ENCODE measurements at places on chromosomes 1 and 21.

- DNase-seq: no peak
These were observed 8.1 kb upstream of the SLX9 start for GRCh38 chr21:44931501-44932407.

- no peak for DNase-seq
These were observed 11.9 kb upstream of the TNFRSF14 start for GRCh38 chr1:2544093-2544874.

GRCh38 chr1:41657679-41658295, 173.3 kb upstream of the EDN2 start:
- DNase-seq: no peak

DNA sequence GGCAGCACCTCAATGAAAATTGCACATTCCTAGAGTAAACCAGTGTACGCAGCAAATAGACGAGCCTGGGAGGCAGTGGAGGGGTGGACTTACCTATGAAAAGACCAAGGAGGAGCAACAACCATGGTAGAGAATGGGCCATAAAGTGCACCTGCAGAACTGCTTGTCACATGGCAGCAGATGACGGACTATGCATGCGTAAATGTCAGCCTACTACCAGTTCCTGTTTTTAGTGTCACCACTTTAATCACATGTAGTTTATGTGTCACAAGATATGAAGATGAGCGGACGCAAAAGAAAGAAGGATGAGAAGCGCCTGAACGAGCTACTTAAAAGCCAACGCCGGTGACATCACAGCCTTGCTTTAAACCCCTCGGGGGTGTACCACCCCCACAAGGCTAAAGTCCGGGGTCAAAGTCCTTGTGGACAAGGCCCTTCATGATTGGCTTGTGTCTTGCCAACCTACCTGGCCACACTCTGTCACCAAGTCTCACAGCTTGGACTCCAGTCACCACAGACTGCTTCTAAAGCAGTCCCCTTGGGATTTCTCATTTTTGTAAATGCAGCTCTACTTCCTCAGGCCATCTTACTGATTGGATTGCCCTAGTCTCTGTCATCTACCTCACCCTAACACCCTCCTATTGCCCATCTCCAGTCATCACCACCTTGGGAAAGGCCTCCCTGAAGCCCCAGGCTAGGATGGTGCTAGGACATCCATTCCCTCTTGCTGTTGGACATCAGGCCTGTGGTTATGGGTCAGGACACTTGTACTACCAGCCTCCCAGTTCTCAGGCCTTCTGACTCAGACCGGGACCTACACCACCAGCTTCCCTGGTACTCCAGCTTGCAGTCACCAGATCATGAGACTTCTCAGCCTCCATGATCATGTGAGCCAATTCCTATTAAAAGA, 6.0 kb upstream of the LY9 start:
- no peak for DNase-seq

DNA sequence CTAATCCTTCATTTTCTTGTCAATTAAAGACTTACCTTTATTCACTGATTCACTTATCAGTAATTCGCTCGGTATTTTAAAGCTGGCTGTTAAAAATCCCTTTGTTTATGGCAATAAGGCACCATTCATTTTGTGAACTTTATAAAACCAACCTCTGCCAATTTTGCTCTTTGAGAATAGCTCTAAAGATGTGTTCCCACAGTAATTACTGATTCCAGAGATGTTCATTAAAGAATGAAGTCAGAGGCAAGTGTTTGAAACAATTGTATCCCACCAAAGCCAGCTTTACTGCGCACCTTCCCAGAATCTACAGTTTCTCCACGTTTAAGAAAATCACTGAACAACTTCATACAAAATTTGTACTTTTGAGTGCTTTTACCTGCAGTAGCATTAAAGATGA, 424.5 kb downstream of the USP25 start:
- DNase-seq: no peak

DNA sequence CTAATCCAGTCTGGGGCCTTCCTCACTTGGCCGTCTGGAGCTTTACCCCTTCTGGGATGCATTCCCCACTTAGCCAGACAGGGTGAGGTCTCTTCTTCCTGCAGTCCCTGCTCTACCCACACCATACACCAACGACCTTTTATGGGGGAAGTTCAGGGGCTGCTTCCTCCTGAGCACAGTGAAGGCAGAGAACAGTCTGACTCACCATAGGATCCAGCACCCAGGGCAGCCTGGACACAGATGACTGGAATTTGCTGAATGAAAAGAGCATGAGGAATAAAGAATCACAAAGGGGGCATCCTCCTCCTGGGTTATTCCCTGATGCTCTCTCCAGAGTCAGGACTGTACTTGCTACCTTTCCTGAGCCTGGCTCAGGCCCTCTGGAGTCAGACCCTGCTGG, 4.6 kb upstream of the FOXE3 start:
- no peak for DNase-seq

- no peak for DNase-seq
These were observed 16.3 kb upstream of the ACKR1 start for GRCh38 chr1:159188375-159188788.

DNA sequence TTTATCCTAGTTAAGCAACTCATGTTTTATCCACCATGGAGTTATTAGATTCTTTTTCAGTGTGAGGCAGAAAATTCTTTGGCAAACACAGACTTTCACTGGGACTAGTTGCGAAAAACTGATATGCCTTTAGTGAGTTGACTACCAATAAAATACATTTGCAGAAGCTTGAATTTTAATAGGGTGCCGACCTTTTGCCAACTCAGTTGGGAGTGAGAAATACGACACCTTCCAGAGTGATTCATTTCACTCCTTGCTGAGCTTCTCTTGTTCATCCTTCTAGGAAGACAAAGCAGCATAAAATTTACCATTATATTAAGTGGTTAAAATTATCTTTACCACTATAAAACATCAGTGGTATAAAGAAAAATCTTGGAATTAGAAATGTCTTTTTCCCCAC, 1.2 kb upstream of the KRTAP23-1 start:
- no peak for DNase-seq

- DNase-seq: no peak
These were observed 78.1 kb downstream of the DHRS3 start for GRCh38 chr1:12539705-12540579.

- no peak for DNase-seq
These were observed 177.6 kb upstream of the HMCN1 start for GRCh38 chr1:185556561-185556960.

- no peak for DNase-seq
These were observed 112.7 kb downstream of the VPS13D start for GRCh38 chr1:12342401-12343003.

GRCh38 chr1:82485591-82486369, 685.0 kb downstream of the ADGRL2 start:
- no peak for DNase-seq

DNA sequence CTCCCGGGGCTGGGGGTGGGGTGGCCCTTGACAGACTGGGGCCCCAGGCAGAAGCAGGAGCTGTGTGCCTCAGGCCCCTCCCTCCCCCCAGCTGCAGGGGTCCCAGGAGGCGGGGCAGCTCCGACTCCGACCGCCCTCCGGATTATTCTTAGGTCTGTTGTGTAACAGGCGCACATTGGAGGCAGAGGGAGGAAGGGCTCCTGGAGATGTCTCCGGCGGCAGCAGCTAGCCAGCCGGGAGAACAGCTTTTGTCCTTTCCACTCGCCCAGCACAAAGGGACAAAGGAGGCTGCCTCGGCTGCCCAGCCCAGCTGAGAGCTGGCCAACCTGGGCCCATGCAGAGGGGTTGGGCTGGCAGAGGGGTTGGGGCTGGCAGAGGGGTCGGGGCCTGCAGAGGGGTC, 29.7 kb upstream of the PLCH2 start:
- no peak for DNase-seq

GRCh38 chr1:29438991-29439390, 202.7 kb downstream of the PTPRU start:
- no peak for DNase-seq

Measured in NCI-H748 treated with DMSO at 0.1 percent for 48 hours (cell line).